T-helper 17 cell (primary cell): ENCODE measurements at places on chromosomes 7 and 10.

GRCh38 chr7:36937754-36938563 lies 213.7 kb upstream of the AOAH start:
- no peak for DNase-seq

DNA sequence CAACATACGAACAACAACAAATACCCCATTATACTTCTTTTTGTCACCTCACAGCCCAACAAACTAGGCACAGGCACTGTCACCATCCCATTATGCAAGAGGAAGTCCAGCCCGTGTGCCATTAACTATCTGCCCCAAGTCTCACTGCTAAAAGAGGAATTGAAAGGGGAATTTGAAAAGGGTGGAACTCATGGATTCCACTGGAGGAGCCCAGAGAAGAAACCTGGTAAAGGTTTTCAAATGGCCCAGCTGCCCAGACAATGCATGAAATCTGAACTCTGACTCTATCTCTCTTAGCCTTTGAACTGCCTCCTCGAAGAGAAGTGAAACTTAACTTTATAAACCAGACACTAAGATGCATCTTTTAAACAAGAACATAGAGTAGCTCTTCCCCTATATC lies 130.0 kb downstream of the PLXNA4 start:
- DNase-seq: no peak

- no peak for DNase-seq
Observed at GRCh38 chr7:66576646-66577045, 52.0 kb upstream of the KCTD7 start.

DNA sequence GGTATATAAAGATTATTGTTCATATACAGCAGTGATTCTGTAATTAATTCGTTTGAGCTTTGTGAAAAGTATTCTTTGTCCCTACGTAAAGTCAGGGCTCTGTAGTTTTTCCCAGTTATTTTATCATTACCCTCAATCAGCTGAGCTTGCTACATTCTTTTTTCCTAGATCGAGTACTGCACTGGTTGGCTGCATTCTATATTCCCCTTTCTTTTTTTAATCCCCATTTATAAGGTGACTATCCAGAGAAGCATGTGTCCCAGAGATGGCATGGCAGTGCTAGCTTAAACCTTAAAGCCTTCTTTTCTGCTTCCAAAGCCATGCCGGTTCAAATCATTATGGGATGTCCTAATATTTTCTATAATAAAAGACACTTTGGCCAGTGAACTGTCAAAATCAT lies 230.1 kb upstream of the CELF2 start:
- DNase-seq: no peak

DNA sequence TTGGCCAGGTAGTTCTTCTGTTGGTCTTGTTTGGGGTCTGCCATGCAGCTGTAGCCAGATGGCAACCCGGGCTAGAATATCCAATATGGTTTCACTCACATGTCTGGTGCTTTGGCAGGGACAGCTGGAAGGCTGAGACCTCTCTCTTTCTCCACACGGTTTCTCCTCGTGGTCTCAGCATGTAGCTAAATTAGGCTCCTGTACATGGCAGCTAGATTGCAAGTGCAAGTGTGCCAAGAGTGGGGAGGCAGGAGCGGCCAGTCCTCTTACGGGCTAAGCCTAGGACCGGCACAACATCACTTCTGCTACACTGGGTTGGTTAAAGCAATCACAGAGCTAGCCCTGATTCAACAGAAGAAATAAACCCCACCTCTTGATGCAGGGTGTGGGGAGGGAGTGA lies 9.3 kb upstream of the PDE1C start:
- no peak for DNase-seq

GRCh38 chr7:36284456-36285090 lies 105.1 kb upstream of the ANLN start:
- no peak for DNase-seq

DNA sequence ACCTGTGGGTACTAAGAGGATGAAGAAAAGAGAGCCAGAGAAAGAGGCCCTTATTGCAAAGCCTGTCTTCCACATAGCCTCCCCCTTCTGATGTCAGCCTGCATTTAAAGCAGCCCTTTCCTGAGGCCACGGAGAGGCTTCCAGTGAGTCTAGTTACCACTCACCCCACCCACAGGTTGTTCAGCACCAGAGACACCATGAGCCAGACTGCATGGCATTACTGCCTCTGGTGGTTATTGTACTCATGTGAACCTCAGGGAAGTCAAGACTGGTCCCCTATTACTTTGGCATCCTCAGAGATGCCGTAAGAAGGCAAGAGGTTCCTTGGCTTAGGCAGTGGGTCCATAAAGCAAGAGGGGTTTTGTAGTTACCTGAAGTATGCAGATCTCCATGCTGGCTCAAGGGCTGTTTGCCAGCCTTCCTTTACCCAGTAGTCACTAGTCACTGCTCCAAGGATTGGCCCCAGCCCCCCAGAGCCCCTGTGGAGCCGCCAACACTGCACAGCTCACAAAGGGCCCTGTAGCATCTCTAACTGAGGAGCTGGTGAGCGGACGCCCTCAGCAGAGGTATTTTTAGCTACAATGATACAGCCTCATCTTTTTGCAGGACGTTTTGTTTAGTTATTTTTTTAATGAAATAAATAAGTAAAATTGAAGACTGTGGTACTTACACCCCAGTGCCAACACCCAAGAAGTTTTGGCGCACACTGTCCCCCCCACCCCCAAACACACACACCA lies 20.7 kb downstream of the LRRC4 start:
- DNase-seq: no peak

DNA sequence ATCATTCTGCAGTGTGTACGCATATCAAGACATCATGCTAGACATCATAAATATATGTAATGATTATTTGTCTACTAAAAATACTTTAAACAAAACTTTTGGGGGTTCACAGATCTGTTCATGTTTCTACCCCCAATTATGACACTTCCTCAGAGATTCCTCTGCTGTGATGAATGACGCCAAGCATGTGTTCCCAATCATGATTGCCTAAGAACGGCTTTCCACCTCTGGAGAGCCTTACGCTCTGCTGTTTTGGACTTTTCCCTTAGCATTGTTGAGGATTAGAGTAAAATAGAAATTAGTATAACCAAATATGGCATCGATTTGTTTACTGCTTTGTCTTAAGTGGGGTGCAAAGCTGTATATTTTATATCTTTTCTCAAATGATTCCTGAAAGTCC lies 236.3 kb upstream of the IGFBP3 start:
- DNase-seq: no peak

DNA sequence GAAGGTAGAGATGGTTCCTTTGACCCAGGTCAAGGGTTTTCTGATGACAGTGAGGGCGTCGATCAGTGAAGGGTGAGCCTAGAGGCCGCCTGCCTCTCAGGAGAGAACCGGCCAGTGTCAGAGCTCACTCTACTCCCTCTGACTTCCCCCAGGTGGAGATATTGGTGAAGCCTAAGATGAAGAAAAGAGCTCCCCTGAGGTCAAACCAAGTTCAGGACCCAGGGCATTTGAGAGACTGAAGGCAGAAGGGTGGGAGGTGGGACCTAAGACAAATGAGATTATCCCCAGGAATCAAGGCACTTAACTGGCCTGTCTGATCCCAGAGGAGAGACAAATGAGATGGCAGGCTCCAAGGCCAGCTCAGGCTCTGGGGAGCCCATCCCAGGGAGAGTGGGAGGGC lies 104.7 kb downstream of the CDH23 start:
- DNase-seq: no peak

GRCh38 chr10:109956454-109957091 lies 33.3 kb upstream of the XPNPEP1 start:
- no peak for DNase-seq

- DNase-seq: no peak
Observed at GRCh38 chr7:1670894-1671593, 967 bp downstream of the ELFN1 start.

GRCh38 chr10:114652402-114653368 lies 5.4 kb downstream of the ABLIM1 start:
- no peak for DNase-seq

DNA sequence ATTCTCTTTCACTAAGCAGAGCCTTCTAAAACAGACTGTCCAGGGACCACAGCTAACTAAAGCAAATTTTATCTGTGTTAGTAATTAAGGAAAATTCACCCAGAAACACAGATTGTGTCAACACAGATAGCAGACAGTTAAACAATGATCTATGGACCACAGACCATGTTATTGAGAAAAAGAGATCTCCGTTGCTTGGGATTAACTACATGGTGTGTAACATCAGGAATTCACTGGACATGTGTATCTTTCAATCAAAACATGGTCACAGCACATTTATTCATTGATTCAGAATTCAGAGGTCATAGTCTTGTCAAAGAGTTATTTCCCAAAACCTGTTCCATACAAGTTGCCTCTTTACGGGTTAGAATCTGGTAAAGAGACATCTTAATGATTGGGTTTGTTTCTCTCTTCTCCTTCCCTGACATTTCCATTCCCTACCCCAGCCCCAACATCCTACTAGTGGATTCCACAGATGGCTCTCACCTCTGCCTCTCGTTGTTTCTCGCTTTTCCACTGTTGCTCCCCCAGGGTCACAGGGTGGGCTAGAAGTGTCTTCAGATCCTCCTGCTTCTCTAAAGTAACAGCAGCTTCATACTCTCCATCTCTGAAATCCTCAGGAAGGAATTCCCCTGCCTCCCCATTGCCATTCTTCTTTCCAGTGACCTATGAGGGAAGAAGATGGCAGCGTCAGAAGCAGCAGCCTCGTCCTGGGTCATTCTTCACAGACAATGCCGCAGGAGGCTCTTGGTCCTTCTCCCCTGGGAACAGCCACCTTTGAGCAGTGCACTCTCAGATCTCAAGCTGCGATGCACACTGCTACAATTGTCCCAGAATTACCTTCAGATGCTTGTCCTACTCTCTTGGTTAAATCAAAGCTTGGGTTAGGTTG lies 958 bp downstream of the ANKRD1 start:
- no peak for DNase-seq

DNA sequence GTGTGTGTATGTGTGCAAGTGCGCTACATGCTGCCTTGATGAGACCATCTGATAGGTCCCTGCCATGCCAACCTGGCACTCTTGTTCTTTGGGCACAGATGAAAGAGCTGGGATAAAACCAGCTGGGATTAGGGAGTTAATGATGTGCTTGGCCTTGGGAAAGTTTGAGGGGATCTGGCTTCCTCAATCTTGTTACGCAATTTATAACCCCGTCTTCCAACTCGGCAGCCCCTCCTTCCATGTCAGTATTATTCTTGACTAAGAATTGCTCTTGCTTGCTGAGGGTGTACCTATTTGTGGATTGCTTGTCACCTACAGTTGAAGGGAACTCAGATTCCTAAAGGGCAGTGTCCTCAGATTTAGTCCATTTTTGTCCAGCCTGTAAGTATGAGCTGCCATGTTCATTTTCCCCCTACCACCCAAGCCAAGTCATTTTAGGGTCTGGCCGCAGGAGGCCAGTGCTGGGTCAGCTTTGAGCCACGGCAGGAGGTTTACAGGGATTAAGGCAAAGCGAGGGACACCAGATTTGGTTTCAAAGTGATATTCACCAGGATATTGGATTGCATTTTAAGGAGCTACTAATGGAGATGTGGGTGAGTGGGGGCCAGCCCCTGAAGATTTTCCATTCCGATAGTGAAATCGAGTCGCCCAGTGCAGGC lies 34.1 kb upstream of the KCNMA1 start:
- no peak for DNase-seq

DNA sequence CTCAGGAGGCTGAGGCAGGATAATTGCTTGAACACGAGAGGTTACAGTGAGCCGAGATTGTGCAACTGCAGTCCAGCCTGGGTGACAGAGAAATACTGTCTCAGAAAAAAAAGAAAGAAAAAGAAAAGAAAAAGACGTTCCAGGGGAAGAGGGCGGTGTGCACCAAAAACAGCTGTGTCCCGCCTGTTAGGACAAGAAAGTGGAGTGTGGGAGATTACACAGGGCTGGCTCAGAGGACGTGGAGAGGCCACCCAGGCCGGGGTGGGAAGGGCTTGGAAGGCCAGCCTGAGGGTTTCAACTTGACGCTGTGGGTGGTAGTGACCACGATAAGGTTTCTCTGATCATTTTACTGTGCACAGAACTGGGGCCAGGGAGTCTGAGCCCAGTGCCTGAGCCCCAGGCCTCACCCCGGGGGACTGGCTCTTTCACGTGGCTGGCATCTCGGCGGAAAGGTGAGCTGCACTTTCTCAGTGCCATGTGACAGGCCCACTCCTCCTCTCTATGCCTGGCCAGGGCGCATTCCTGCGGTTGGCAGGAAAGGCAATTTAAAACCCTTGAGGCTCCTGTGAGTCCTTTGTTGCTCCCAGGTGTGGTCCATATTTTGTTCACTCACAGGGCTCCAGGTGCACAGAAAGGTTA lies 13.9 kb downstream of the RHBDD2 start:
- no peak for DNase-seq

GRCh38 chr7:93156884-93157283 lies 8.7 kb upstream of the SAMD9L start:
- DNase-seq: no peak

GRCh38 chr10:3220853-3221252 lies 48.3 kb upstream of the PITRM1 start:
- no peak for DNase-seq

DNA sequence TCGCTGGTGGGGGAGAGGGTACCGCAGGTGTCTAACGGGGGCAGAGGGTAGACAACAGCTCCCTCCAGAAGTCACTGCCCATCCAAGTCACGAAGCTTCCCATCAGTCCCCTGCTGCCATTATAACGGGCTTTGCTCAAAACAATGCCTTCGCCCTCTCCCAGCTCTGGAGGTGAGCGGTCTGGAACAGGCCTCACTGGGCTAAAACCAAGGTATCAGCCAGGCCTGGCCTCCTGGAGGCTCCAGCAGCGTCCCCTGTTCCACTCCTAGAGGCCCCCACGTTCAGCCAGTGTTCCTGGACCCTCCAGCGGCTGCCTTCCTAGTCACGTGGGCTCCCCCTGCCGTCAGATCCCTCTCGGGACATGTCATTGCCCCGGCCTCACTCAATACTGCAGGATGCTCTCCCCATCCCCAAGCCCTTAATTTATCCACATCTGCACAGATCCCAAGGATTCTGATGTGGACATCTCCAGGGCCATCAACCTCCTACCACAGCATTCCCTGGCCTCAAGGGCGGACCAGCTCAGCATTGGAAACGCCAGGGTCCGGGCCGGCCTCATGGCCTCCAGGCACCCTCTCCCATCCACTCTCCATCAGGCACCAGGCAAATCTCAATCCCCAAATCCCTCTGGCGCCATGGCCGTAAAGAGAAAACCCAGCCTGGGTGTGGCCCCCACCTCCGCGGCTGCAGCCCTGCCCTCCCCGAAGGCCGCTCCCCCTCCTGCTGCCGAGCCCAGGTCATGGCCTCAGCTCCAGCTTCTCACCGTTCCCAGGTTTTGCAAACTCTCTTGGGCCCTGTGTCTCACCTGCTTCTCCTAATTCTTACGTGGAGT lies 104.1 kb upstream of the FAM20C start:
- no peak for DNase-seq

- DNase-seq: no peak
Observed at GRCh38 chr10:45241865-45242520, 73.4 kb downstream of the OR13A1 start.

GRCh38 chr7:19121977-19122588 lies 4.6 kb upstream of the TWIST1 start:
- no peak for DNase-seq

- DNase-seq: no peak
Observed at GRCh38 chr10:14528450-14528849, 197.7 kb upstream of the FRMD4A start.

DNA sequence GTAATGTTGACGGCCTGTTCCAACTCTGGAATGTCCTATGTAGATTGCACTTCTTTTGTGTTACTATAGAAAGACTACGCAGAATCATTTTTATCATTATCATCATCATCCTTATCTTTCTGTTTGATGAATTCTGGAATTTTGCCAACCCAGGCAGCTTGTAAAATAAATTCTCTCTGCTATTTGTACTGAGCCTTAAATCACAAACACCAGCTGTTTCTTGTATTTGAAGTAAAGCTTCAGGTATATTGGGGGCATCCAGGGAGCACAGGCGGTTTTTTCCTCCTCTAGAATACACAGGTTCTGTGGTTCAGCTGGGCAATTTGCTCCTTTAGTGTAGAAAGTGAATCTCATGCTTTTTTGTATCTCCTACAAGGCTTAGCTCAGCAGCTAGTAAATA lies 14.9 kb upstream of the CPA5 start:
- no peak for DNase-seq
